IPS DF 6.9 (cell line): ENCODE measurements at places on chromosomes 2 and 18.

DNA sequence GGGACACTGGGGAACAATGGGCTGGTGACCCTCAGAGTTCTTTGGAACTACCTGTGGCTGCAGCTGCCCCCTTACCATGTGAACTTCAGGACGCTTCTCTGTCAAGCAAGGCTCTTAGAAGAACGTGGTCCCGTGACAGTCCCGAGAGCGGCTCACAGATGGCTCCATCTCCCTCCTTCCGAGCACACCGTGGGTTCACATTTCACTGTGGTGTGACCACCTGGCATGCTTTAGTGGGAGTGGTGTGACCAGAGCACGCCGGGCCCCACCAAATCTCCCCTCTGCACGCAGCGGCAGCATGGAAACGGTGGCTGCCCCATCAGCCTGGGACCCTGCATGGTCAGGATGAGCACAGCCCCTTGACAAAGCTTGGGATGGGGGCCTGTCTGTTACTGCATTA, 9.7 kb upstream of the TPO start:
- DNase-seq, result no peak

DNA sequence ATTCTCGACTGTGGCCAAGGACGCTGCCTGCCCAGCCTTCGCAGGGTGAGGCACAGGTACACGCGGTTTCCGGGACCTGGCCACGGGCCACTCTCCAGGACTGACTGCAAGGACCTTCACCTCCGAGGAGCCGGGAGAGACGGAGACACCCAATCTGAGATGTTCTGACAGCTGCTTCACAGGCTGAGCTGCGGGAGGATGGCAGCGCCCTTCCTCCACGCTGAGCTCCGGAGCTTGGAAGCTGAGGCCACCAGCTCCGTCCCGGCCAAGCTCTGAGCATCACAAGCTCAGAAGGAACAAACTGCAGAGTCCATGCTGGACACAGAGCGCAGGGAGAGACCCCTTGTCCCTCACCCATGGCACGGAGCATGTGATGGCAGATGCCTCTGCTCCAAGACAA, 71.1 kb upstream of the CTDP1 start:
- DNase-seq, result no peak

DNA sequence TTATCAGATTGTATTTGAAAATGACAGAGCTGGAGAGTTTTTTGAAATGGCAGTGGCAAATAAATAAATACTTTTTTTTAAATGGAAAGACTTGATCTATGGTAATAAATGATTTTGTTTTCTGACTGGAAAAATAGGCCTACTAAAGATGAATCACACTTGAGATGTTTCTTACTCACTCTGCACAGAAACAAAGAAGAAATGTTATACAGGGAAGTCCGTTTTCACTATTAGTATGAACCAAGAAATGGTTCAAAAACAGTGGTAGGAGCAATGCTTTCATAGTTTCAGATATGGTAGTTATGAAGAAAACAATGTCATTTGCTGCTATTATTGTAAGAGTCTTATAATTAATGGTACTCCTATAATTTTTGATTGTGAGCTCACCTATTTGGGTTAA, 30.9 kb downstream of the CD28 start:
- DNase-seq, result no peak

DNA sequence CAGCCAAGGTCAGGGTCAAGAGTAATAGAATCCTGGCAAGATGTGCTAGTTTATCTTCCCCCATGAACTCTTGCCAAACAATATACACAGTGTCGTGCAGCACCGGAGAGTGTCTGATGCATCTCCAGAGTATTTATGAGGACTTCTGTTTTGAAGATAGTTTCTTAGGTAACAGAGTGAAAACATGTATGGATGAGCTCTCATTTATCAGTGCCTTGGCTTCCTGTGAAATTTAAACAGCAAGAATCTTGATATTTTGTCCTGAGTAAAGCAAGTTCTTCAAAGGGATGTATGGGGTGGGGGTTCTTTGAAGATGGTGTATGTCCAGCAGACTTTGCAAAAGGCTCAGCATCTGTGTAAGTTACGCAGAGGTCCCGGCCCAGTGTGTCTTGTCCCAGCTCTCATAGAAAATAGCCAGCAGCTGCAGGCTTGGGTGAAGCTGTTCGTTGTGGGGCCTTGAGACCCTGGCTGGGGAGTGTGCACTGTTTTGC, 361.0 kb upstream of the NT5C1B start:
- no peak for DNase-seq

GRCh38 chr2:225025917-225026571, 16.2 kb downstream of the DOCK10 start:
- no peak for DNase-seq

- DNase-seq, result no peak
These were observed 33.8 kb downstream of the NPC1 start for GRCh38 chr18:23552505-23552904.

- DNase-seq, result no peak
These were observed 33.6 kb upstream of the ATP6V1B1 start for GRCh38 chr2:70902067-70902442.

DNA sequence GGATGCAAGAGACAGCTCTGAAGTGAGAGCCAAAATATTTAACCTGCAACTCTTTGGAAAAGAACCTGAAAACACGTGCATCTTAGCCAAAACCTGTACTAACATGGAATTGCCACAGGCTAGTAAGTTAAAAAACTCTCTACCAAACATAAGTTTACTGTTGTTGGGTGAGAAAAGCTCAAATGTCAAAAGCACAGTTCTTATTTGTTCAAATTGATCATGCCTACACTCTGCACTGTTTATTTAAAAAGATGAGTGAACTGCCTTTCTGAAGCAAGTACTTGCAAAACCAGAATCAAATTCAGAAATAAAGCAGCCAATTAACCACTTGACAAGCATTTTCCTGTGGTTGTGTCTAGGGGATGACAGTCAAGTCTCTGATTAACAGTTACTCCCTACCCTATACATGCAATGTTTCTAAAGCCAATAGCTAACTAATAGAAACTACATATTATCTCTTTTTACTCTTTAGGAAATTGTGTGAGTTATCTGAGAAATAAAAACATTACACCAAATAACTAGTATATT, 5.6 kb downstream of the IKZF2 start:
- DNase-seq, result no peak

GRCh38 chr2:9168821-9169221, 37.8 kb upstream of the ASAP2 start:
- no peak for DNase-seq

- DNase-seq, result no peak
These were observed 575.2 kb upstream of the SLC8A1 start for GRCh38 chr2:41027095-41027494.

DNA sequence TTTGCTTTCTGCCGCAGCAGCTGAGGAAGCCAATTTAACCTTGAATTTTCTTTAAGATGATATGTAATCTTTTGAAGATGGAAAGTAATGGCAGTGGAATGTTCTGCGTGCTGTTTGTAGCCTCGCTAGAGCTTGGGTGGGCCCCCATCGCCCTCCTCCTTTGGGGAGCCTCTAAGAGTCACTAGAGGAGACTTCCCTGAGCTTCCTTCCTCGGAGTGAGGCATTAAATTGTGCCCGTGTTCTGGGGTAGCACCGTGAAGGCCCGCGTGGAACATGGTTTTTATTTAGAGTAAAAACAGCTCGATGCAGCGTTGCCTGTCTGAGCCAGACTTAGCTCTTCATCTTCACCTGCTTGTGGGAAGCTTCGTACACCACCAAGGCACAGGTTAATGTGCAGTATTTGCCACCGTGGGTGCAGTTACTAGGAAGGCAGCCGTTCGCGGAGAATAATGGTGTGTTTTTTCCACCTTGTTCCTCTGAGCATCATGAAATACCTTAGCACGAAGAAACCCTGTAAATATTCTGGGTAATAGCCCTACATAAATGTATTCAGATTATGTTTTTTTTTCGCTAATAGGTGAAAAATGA, 38.5 kb downstream of the NCK2 start:
- DNase-seq, result no peak

- DNase-seq, result no peak
These were observed 284.7 kb downstream of the DCC start for GRCh38 chr18:52624702-52625101.

DNA sequence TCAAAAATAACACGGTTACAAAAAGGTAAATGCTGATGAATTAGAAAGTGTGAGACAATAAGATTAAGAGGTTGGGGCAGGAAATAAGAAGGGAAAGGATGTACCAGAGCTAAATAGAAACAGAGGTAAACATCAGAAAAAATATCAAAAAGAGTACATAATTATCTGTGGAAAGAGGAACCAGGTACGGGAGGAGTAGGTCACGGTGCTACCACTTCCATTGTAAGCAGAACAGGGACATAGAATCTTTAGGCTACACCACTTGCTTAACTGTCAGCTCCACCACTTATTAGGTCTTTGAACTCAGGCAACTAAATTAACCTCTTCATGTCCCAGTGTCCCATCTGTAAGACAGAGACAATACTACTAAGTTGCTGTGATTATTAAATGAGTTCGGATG, 350.3 kb downstream of the LRATD1 start:
- no peak for DNase-seq

DNA sequence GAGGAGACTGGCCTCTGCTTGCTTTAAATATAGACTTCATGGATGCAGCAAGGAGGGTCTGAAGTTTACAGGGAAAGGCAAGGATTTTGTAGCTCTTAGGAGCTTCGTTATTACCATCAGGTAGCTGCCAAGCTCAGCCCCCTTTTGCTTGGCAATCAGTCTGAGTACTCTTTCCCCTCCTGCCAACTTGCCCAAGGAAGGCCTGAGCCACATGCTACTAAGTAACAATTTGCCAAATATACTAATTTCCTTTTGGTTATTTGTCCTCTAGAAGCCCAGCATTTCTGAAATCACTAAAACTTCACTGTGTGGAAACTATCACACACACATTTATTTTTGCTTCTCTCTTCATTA, 85.5 kb upstream of the ITPRID2 start:
- DNase-seq, result no peak

DNA sequence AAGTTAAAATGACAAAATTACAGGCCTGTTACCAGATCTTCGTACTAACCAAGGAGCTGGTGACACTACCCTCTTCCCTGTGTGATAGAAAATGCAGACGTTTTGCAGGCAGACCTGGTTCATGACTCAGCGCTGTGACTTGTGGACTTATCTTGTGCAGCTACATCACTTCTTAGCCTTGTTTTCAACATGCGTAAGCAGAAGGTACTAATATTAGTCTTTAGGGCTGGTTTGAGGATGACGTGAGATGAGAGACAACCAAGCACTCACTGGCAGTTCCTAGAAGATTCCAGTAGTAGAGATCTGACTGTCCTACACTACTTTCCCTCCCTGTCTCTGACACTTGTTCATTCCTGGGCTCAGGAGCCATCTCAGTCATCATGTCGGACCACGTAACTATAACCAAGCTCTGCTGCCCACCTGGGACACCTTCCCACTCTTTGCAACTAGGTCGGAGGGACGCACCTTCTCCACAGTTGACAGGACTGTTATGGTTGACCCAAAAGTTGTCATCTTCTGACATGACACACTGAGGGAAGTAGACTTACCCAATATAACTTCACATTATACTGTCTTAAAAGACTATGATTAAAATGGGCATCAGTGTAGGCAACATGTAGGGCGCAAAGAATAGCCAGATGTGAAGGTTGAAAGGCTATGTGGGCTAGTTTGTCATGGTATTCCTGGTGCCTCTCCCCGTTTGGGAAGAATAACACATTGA, 64.8 kb downstream of the TNFRSF11A start:
- DNase-seq, result no peak

- no peak for DNase-seq
These were observed 8.9 kb upstream of the ID2 start for GRCh38 chr2:8672940-8673339.
